WERI-Rb-1 (cell line): ENCODE measurements at places on chromosomes 2 and 18.

DNA sequence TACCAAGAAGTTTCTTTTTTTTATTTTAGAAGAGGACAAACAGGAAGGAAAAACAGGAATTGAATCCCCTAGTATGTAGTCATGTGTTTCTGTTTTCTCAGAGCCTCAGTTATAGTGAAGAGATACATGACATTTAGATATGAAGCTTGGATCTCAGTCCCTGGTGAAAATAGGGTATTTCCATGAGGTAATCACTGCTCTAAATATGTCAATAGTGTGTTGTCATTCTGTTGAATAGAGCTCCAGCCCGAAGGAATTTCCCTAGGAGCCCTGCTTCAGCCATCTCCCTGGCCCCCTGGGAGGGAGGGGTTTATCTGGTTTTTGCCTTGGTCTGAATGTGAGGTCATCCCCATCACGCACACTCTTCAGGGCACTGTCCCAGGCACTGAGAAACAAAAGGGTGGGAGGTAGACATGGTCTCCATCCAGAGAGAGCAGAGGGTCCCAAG is 47.1 kb upstream of the REL start:
- no peak for DNase-seq

GRCh38 chr2:147017951-147018645 is 826.7 kb upstream of the ACVR2A start:
- DNase-seq = no peak

- DNase-seq = no peak
Measured at GRCh38 chr18:4203568-4204437, 251.3 kb downstream of the DLGAP1 start.

DNA sequence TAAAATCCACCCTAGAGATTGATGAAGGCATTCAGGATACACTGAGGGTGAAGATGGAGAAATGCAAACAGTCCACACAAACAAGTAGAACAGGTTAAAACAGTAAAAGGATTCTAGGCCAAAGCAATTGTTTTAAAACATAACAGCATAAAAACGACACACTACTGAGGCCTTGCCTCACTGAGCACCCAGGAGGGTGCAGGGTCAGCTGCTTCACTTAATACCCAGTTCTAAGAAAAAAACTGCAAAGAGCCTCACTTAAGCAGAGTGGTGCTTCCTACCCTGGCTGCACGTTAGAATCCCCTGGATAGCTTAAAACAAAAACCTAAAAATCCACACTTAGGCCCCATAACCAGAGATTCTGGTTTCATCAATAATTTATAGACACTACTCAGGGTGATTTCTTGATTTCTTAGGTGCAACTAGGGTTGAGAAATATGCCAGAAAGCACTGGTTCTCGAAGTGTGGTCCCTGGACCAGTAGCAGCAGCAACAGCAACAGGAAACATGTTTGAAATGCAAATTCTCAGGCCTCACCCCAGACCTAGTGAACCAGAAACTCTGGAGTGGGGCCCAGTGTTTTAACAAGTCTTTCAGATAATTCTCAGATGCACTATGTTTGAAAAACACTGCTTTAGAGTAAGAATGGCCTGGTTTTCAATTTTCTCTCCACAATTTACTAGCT is 279.1 kb downstream of the ZEB2 start:
- DNase-seq = no peak

DNA sequence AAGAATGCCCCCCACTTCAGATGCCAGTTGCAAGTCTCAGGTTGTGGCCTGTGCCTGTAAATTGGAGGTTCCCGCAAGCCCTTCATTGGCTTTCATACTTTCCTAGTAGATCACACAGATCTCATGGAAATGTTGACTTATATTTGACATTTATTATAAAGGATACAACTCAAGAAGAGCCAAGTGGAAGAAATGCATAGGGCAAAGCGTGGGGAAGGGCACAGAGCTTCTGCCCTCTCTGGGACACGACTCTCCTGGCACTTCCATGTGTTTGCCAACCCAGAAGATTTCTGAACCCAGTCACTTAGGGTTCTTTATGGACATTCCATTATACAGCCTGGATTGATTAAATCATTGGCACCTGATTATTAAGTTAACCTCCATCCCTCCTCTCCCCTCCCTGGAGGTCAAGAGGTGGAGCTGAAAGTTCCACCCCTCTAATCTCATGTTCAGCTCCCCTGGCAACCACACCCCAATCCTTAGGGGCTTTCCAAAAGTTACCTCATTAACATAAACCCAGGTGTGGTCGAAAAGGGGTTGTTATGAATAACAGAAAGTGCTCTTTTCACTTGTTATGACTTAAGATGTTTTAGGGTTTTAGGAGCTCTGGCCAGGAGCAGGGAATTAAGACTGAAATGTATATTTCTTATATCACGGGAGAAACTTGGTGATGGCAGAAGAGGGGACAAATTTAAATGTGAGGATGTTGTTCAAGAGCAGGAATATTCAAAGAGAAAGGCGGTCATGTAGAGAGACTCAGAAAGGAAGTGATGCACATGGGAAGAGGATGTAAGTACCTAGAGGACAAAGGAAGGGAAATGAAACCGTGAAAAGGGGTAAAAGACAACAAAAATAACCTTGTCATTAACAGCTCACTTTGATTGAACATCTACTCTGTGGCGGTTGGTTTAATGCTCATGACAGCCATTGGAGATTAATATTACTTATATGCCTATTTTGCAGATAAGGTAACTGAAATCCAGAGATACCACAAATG is 31.8 kb downstream of the SP100 start:
- no peak for DNase-seq

DNA sequence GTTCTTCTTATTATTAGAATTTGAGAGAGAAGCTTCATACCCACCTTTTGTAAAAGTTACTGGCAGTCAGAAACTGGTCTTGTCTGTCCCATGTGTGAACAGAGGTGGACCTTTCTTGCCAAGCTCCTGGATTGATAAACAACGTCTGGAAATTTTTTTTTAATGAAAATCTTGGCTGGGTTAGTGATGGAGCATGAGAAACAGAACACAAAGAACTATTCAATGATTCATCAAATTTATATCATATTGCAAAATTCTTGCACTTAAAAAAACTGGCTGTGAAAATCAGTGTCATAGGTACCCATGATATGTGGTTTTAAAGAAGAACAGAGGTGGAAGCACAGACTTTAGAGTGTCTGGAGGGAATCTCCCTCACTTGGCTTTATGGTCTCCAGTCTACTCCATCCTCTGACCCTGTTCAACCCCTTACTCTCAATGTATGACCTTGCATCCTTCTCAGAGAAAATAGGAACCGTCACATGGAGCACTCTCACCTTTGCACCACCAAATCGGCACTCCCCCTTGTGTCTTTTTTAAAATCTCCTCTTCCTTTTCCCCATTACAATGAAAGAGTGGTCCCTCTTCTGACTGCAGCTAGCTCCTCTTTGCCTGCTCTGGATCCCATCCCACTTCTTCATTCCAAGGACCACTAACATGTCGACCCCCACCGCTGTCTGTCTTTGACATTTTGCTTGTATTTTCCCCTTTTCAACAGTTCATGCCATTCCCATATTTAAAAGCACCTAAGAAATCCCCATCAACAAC is 58.2 kb downstream of the COPS8 start:
- DNase-seq = no peak

DNA sequence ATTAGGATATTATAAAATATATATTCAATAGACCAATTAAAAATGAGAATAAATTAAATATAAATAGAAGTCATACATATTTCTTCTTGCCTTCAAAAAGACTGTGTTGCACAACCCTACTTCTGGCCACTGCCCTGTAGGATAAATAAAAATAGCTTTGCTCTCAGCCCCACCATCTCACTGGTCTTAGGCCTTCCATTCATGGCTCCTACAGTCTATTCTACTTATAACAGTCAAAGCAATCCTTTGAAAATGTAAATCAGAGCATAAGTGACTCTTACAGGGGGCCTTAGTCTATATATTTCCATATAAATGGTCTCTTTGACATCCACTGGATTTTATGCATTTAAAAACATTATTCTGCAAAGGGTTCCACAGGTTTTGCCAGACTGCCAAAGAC is 72.9 kb downstream of the KLF7 start:
- DNase-seq = no peak

GRCh38 chr18:416930-417329 is 83.6 kb downstream of the COLEC12 start:
- no peak for DNase-seq

DNA sequence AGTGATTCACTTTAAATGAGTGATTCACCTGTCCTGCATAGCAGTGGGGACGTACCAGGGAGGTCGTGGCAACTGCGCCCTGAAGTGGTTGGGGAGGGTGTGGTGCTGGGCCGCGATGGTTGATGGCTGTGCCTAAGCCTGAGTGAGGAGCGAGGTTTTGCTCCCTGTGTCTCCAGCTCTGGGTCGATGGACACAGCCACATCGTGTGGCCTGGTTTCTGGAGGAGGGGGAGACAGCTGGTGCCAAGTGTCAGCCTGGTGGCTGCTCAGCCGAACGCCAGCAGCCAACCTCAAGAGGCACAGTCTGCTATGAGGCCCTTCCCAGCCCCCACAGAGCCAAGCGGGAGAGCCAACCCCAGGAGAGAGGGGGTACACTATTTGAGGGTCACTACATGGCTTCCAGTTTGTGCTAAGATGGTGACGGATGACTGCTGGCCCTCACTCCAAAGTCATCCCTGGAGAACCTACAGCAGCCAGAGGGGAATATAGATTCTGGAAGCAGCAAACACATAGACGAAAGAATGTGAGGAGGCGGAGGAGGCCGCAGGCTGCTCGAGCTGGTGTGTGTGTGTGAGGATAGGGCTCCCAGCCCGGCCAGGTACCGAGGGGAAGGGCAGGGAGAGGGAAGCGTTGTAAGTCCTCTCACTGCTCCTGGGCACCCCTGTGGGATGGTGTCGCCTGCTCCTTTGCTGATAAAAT is 58.6 kb upstream of the OTOF start:
- DNase-seq = no peak

DNA sequence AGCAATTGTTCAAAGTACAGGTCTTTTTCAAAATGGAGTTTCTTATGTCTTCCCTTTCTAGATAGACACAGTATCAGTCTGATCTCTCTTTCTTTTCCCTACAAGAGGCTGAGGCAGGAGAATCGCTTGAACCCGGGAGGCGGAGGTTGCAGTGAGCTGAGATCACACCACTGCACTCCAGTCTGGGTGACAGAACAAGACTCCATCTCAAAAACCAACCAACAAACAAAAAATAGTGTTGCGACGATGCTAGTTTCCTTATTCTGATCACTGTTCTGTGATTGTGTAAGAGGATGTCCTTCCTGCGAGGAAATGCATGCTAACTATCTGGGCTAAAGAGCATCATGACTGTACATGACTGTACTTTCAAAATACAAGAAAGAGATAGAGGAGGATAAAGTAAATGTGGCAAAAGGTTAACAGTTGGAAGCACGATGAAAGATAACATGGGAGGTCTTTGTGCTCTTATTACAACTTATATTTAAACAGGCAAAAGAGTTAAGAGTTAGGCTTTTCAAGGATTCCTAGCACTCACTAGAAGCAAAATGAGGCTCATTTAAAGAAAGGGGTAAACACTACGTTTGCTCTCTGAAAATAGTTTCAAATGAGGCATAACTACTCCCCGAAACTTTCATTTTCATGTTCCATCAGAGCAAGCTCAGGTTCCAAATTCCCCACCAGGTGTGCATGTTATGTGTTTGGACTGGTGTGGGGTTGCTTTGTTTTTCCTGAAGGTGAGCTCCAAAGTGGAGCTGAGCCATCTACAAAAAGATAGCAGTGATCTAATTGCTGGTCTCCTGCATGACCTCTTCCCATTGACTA is 23.8 kb downstream of the SOWAHC start:
- no peak for DNase-seq

GRCh38 chr2:169743549-169743948 is 9.9 kb downstream of the KLHL23 start:
- peak; percentile 72 for DNase-seq

GRCh38 chr2:85277416-85278158 is 50.2 kb downstream of the TGOLN2 start:
- DNase-seq = no peak

DNA sequence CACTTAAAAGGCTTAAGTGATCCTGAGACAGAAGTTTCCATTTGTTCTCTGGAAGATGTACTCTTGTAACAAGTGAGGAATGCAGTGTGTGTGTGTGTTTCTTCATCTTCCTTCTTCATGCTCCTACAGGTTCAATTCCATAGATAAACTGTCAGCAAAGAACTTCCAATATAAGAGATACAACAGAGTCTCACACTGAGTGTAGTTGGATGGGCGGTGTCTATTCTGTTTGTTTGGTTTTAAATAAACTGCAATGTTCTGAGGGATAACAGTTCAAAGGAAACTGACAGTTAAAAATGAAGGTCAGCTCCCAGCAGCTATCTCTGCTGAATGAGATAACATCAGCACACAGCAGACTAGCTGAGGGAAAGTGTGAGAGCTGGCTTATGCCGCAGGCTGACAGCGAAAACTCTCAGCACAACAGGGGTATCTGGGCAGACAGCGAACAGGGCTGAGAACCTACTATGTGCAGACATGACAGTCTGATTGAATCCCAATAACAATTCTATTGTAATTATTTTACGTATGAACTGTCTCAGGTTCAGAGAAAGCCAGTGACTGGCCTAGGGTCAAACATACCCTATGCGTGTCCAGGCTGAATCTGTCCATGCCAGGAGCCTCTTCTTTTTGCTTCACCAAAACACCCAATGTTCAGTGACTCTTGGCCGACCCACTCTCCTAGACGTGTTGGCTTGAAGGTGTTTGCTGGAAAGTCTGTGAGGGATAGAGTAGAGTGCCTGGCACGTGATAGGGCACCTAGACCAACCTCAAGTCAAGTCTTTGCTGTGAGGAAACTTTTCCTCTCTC is 201.9 kb upstream of the TRIB2 start:
- DNase-seq = no peak

DNA sequence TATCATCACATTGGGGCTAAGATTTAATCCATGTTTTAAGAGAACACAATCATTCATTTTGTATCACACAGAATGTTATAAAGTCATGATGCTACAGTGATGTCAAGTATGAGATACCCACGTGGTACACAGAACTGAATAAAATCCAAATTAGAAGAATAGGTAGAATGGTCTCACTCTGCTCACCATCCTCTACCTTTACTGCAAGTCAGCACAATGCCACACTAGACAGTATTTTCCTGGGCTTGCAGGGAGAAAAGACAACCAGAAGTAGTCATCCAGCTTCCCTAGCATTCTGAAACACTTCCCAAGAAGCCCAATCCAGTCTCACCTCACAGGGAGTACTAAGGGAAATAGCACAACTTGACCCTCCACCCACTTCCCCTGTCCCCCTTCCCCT is 856.2 kb upstream of the NRXN1 start:
- no peak for DNase-seq
